NCI-H1417 treated with DMSO at 0.1 percent for 48 hours (cell line): ENCODE measurements at places on chromosomes 12 and 14.

DNA sequence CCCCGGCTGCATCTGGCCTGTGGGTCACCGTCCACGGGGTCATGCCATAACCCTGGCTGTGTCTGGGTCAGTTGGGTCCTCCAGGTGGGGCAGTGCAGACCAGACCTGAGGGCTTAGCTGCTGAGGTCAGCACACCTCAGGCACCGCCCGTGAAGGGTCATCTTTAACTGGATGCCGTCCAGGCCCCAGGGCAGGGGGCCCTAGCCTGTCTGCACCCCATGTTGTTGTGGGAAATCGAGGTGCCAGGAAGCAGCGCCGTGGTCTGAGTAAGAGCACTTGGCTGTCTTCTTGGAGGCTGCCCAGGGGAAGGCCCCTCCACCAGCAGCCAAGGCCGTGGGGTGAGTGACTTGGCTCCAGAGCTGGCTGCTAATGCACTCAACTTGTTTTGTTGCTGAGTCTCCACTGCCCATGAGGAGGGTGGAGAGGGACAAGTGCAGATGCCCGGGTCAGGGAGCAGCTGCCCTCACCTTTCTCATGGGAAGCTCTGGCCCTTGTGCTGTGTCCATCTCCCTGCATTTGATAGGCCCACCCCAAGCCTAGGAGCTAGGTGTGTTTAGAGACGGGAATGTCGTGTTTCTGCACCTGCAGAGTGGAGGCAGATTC lies 317.2 kb downstream of the TMEM121 start:
- no peak for DNase-seq

DNA sequence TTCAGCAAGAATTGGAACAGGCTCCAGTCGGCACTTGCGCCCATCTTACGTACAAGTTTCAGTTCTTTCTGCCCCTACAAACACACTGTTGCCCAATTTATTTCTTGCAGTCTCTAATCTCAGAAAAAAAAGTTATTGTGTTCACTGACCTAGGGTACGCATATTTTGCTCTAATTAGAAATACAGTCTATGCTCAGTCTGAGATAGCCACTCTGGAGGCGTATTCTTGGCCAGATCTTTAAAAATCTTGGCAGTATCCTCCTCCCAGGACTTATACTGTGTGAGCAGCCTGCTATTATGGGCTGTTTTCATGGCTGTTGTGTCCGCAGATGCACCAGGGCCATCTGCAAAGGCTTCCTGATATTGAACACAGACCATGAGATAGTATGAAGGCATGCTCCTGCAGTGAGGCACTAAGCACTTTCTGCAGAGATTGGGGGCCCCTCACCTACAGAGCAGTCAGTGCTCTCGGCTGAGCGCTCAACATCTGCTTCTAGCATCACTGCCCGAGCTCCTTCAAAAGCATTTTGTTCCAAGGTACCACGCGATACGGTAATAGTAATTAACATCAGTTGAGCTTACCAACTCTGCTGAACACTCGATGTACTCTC lies 57.9 kb downstream of the PPM1H start:
- DNase-seq = no peak

DNA sequence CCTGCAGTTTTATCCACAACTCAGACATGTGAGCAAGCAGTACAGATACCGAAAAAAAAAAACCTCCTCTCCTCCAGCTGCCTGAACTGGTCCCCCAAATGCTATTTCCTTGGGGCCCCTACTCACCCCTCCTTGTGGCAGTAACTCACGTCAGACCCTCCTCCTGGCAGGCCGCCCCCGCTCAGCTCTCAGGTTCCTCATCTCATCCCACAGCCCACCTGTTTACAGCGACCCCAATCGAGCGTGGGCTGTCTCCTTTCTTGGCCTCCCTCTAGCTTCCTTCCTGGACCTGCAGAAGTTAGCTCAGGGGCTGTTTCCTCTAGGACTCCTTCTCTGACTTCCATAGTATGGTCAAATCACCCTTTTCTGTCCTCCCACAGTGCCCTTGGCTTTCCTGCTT lies 455.3 kb downstream of the BCL11B start:
- no peak for DNase-seq

- no peak for DNase-seq
These were observed 23.1 kb upstream of the KCNK10 start for GRCh38 chr14:88346048-88346639.

DNA sequence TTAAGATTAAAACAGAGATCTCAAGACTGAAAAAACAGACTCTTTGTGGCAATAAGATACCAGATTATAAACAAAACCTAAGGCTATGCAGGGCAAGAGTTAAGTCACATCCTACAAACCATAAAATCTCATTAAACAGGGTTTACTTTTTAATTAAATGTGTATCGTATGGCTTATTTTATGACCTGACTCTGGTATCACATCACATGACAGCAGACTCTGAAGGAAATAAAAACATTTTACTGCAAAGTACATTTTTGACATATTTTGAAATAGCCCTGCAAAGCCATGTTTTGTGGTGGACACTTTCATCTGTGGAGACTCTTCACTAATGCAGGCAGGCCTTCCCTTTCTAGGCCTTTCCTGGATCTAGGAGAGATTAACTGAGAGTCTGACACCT lies 327.6 kb upstream of the CLEC14A start:
- no peak for DNase-seq

GRCh38 chr12:3667485-3667884 lies 85.4 kb downstream of the CRACR2A start:
- no peak for DNase-seq

DNA sequence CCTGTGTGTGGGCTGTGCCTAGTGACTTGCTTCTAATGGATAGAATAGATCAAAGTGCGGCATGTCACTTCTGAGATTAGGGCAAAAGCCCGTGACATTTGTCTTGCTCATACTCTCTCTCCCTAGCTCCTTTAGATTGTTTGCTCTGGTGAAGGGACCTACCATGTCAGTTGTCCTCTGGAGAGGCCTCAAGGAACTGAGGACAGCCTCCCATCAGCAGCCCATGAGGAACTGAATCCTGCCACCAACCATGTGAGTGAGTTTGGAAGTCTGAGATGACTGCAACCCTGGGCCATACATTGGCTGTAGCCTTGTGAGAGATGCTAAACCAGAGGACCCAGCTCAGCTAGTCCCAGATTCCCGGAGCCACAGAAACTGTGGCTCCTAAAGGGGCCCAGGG lies 101.6 kb upstream of the ESRRB start:
- DNase-seq = no peak

GRCh38 chr12:117377758-117378157 lies 16.3 kb upstream of the NOS1 start:
- DNase-seq = no peak

- DNase-seq = no peak
These were observed 572 bp upstream of the RASSF8 start for GRCh38 chr12:25957793-25958427.

DNA sequence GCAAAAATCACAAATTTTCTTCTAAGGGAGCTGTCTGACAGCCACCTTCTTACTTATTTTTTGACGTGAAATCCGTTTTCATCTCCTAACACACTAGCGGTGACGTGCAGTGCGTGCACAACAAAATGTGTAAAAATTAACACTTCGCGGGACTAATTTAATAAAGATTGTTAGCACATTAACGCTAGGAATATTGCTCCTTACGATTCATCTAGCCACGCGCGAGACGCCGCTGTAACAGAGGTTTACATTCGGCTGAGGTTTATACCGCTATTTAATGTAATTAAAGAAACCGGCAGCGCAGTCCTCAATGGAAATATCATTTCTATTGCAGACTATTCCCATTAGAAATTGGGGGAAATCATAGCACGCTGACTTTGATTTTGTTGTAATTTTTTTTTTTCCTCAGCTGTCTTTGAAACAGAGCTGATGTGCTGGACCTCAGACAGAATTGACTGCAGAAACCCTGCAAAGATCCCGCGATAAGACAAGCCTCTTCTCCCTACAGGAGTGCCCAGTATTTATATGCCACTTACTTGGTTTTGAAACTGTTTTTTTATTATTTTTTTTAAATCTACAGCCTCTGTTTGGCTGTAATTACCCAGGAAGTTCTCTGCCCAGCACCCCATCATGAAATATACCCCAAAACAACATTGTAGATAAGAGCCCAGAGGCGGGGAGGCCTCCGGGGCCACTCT lies 31.2 kb downstream of the BCL11B start:
- DNase-seq = no peak

- DNase-seq = no peak
These were observed 55.7 kb downstream of the TMTC1 start for GRCh38 chr12:29728030-29728429.

- no peak for DNase-seq
These were observed 79.9 kb downstream of the BBS10 start for GRCh38 chr12:76268267-76268666.

DNA sequence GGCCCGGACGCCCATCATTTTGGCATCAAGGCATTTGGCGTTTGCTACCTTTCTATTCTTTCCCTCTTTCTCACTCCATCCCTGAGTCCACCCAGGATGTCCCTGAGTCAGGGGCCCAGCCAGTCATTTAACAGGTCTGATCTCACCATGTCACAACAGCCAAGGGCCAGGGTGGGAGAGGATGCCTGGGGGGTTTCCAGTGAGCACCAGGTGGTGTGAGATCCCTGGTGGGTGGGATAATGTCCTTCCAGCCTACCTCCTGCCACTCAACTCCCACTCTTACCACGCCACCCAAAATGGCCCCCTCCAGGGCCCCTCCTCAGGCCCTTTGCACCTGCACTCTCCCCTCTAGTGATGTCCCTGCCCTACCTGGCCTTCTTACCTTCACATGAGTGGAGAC lies 310.8 kb downstream of the BCL11B start:
- no peak for DNase-seq

- no peak for DNase-seq
These were observed 13.9 kb upstream of the KRR1 start for GRCh38 chr12:75525263-75525662.

DNA sequence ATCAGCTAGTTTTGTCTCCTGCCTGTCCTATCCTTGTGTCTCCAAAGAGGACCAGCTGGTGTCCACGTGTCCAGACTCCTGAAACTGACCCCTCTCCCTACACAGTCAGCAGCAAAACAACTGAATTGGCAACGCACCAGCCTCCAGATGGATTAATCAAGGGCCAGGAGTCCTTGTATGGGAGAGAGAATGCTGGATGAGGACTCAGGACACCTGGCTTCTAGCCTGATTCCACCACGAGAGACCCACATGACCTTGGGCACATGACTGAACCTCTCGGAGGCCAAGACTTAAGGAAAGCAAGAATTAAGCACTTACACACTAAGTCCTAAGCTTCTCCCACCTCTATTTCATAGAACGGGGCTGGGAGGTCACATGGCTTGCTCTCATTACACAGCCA lies 60.4 kb upstream of the CMKLR1 start:
- no peak for DNase-seq

- DNase-seq = no peak
These were observed 237.3 kb downstream of the NPAS3 start for GRCh38 chr14:33175951-33176350.

- DNase-seq = no peak
These were observed 15.2 kb upstream of the EAPP start for GRCh38 chr14:34554540-34555250.

DNA sequence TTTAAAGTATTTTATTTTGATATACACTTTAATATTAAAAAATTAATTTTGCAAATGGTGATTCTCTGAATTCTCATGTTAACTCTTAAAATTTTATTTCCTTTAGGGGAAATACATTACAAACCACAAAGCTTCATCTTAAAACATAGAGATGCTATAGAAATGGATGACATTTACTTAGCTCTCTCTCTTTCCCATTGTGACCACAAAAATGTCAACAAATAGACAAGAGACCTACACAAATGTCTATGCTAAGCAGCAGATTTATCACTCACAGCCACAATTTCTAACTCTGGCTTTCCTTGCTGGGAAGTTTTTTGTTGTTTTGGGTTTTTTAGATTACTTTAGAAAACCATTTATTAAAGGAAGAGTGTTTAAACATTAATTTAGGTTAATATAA lies 19.9 kb upstream of the PHC1 start:
- DNase-seq = no peak

- no peak for DNase-seq
These were observed 11.2 kb upstream of the FKBP11 start for GRCh38 chr12:48936379-48936979.

DNA sequence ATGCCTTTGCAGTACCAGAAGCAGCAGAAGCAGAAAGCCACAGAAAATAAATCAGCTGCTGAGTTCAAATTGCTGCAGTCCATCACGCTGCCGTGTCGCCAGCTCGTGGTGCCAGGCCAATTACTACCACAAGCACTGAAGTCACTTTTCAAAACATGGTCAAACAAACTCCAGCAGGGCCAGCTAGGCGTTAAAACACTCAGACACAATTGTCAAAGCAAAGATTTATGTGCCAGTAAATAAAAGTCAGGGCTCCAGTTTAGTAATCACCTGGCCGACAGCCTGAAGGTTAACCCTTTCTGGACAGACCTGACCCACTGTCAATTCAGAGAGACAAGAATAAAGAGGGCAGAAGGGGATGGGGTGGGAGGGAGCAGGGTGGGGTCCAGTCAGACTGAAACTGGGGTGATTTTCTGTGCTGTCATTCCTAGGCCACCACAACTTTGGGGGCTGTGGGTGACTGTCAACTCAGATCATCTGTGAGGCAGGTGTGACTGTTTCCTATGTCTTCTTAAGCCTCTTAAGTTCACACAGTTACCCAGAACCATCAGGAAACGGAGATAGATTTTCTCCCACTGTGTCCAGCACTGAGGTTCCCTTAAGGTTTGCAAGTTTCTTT lies 109.8 kb upstream of the FUT8 start:
- DNase-seq = peak; percentile 66

GRCh38 chr14:64763085-64763782 lies 59.0 kb downstream of the PLEKHG3 start:
- no peak for DNase-seq

DNA sequence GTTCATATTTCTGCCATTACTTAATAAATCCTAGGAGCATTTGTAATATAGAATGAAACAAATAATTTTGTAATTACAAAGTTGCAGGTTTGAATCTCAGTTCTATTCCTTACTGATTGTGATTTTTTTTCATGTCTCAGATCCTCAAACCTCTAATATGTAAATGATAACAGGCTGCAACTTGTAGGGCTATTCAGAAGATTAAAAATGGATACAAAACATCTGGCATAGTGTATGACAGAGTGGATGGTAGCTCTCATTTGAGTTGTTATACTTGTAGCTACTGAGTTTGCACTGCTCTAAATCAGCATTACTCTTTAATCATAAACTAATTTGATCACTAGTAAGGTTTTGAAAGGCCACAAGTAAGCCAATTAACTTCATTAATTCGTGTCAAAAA lies 406.3 kb upstream of the MGAT4C start:
- DNase-seq = no peak

DNA sequence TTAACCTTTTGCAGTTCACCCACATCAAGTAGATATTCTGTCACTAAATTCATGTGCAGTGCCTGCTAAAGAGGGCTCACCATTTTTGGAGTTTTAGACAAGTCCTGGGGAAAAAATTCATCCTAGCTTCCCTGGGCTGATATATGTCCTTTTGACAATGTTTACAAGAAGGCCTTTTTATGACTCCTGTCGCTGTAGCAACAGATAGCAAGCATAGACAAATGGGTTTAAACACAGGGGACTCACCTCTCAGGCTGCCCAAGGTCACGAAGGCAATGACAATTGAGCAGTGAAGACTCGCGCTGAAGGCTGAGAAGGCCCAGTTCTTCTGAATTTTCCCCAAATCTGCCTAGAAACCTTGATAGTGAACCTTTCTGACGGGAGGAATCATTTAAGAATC lies 150.7 kb upstream of the CPM start:
- no peak for DNase-seq
